ENCODE measurements at places on chromosomes 11 and 22.

DNA sequence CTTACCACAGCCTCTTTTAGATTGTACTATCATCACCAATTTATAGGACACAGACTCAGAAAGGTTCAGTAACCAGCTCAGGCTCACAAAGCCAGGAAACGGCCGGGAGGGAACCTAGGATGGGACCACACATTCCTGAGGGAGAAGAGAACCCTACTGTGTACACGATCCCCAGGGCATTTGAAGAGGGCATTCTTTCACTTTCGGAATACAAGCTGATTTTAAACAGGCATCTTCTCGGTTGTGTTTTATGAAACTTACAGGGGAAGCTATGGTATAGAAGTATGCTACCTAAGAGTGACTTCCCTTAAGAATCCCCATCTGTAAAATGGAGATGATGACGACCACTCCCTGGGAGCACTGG, 19.0 kb downstream of the SMCO4 start:
- DNase-seq: no peak

GRCh38 chr11:34566208-34566551, 52.6 kb upstream of the ELF5 start:
- DNase-seq: no peak

- DNase-seq: no peak
These were observed 30.9 kb upstream of the BAIAP2L2 start for GRCh38 chr22:38141217-38141973.

- no peak for DNase-seq
These were observed 185.6 kb upstream of the MTMR2 start for GRCh38 chr11:96109331-96110030.

GRCh38 chr11:71340086-71340606, 87.8 kb upstream of the SHANK2 start:
- no peak for DNase-seq

GRCh38 chr22:45959719-45960476, 17.1 kb downstream of the WNT7B start:
- no peak for DNase-seq

DNA sequence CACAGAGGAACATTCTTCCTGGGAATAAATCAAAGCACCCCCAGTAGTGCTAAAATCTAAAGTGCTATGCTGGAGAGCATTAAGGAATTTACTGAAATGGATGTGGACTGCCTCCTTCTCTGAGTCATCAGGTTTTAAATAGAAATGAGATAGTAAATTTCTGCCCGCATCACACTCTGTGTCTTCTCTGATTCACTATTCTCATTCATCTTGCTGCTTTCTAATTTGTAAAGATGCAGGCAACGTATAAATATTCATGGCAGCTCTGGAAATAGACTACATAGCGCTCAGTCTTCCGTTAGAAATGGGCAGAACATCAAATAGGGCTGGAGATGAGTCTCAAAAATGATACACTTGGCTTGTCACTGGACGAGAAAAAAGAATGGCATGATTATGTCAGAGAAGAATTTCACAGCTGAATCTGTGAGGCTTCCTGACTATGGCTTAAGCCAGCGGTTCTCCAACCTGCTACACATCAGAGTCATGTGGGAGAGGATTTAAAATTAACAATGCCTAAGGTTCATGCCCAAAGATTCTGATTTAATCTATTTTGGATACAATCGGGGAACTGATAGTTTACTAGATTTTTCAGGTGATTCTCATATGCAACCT, 178.2 kb downstream of the LRRC4C start:
- DNase-seq: no peak
